Left cardiac atrium (tissue), 4 donors: ENCODE measurements at places on chromosomes 5 and 9. TPM values are rescaled to one million over a fixed set of nuclear protein-coding genes. Genes with fewer than 3 reads are reported as not detected.
A peak's percentile ranks its signal among the peaks of the same experiment; 100 is the strongest.

DNA sequence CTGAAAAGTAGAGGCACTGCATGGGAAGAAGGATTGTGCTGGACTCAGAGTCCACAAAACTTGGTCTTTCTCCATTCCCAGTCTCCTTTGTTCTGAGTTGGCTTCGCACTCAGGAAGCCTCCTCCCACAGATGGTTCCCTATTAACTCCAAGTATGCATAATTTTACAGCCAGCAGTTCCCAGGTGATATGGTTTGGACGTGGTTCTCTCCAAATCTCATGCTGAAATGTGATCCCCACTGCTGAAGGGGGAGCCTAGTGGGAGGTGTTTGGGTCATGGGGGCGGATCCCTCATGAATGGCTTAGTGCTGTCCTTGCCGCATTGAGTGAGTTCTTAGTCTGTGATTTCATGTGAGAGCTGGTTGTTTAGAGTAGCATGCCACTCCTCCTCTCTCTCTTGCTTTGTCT is 86.6 kb downstream of the FEM1C start:
- DNase-seq, result no peak

DNA sequence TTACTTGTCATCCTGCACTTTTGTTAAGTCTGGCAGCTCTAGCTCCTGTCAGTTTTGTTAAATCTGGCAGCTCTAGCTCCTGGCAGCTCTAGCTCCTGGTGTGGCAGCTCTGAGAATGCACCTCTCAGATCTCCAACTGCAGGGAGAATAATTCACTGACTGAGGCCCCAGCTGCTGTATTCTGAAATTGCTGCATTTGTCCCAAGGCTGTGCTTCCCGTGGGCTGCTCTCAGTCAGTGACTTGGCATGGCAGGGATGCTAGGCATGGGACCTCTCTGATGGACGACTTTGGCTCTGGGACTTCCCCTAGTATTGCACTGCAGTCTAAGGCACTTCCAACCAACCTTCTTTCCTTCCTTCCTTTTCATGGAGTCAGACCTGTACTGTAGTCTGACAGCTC is 475.7 kb downstream of the CCDC171 start:
- DNase-seq, result no peak

DNA sequence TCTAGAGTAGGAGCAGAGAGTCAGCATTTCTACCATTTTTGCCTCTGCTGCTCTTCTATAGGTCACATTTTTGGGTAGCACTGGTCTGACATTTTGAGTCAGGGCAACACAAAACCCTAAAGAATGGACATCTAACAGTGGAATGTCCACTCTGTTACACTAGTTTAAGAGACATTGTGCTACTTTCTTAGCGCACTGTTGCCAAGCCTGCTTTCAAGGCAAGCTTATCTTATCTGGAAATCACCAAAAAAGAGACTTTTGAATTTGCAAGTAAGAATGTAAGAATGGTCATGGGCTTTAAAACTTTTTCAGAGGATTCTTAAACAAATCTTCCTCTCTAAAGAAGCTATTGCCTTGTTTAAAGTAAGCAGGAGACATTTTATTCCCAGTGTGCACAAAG is 73.0 kb upstream of the STARD4 start:
- no peak for DNase-seq

DNA sequence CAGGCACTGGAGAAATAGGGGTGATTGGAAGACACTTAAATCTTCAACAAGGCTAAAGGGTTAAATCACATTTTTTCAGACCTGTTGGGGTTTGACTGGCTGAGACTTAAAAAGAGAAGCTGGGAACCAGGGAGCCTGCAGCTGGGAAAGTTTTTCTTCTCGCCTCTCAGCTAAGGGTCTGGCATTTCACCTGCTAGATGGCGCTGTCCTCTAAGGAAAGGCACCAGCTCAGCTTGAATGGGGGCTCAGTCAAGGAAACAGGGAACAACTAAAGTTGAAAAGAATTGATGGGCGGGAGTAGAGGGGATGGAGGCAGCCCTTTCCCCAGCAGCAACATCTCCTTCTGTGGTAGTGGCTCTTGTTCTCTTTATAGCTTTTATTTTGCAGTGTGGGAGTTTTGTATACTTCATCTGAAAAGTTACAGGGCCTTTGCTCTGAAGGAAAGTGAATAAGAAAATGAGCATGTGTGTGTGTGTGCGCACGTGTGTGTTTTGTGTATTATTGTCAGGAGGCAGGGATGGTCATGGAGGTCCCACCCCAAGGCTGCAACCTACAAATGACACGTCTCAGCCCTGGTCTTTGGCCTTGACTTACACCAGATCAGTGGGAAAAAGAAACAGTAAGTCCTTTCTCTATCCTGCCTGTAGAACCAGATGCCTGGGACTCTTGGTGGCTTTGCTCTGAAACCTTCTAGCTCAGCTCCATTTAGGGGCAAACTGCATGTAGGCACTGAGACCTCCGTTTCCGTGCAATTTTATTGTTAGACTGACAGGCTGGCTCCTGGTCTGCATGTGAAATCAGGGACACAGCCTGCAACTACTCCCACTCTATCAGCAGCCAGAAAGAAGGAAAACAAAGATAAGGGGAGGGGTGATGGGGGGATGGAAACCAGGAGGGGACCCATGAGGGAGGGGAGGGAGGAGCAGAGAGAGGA is 316.2 kb upstream of the CLINT1 start:
- peak; percentile 73 for DNase-seq

Gene IRX2
- total RNA-seq, result 0.27 TPM

- DNase-seq, result no peak
Measured at GRCh38 chr5:115386657-115387056, 90.2 kb upstream of the CCDC112 start.

- DNase-seq, result no peak
Measured at GRCh38 chr5:29950416-29951145, 1242.9 kb upstream of the CDH6 start.

- no peak for DNase-seq
Measured at GRCh38 chr5:128436749-128437188, 101.3 kb downstream of the FBN2 start.

Gene PDE6A
- not detected for total RNA-seq

Gene MYO10
- total RNA-seq, result 3.8 TPM

GRCh38 chr9:78539188-78539587 is 242.3 kb downstream of the PSAT1 start:
- no peak for DNase-seq

Gene TTC1
- total RNA-seq, result 74.5 TPM

GRCh38 chr5:98365126-98365525 is 408.3 kb upstream of the RGMB start:
- DNase-seq, result no peak

- DNase-seq, result no peak
Measured at GRCh38 chr9:10148796-10149195, 464.0 kb downstream of the PTPRD start.

Gene S100Z
- not detected for total RNA-seq

GRCh38 chr5:178372142-178372571 is 139.6 kb upstream of the PHYKPL start:
- DNase-seq, result peak; percentile 46

Gene ARSK
- total RNA-seq, result 3.9 TPM

GRCh38 chr5:133222040-133222439 is 170.2 kb downstream of the HSPA4 start:
- no peak for DNase-seq

DNA sequence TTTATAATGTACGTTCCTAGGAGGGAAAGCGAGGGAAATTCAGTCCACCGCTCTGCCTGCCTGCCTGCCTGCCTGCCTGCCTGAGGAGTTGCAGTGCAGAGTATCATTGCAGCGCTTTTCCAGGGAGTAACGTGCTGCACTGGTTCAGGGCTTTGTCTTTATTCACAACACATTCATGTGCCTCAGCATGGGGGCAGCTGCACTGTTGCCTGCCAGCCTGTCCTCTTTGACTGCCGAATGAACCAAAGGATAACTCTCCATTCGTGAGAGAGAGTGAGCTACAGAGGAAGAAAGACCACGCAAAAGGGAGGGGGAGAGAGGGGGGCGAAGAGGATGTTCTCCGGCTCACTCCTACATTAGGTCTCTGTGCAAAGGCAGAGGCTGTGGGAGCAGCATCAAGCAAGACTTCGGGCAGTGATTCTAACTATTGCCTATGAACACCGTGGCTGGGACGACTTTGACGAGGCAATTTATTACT is 791.2 kb downstream of the MAT2B start:
- no peak for DNase-seq

GRCh38 chr5:151570512-151571269 is 20.4 kb downstream of the FAT2 start:
- DNase-seq, result no peak

DNA sequence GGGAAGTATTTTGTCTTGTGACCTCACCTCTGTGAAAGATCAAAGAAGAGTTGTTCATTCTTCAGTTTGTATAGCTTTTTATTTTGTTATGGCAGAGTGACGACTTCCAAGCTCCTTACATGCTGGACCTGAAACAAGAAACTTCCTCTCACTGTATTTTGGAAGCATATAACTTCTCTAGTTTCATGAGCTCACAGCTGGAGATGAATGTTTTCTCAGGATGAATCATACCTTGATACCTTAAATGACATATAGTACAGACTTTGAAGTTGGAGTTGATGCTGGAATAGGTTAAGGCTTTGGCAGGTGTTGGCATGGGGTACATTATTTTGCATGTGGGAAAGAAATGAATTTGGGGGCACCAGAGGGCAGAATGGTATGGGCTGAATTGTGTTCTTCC is 112.5 kb downstream of the SLC25A46 start:
- no peak for DNase-seq

DNA sequence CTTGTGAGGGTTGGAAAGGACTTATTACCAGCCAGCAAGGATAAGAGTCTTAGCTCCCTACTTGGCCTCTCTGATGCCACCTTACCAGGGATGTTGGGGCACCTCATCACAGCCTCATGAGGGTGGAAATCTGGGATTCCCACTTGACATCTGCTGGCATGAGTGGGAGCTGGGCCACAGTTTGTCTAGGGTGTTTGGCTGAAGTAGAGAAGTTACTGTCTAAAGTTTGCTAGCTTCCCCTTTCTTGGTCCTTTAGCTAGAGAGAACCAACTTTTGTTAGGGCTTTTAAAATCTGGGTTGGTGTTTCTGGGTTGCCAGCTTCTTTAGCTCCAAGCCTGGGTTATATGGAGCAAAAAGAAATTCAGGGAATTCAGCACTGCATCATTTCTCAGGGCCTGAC is 57.5 kb upstream of the GNA14 start:
- no peak for DNase-seq

GRCh38 chr9:108333530-108333983 is 522.2 kb downstream of the ACTL7B start:
- no peak for DNase-seq

GRCh38 chr5:122882831-122883230 is 37.4 kb downstream of the SNX24 start:
- no peak for DNase-seq

Gene DEPDC1B
- not detected for total RNA-seq

DNA sequence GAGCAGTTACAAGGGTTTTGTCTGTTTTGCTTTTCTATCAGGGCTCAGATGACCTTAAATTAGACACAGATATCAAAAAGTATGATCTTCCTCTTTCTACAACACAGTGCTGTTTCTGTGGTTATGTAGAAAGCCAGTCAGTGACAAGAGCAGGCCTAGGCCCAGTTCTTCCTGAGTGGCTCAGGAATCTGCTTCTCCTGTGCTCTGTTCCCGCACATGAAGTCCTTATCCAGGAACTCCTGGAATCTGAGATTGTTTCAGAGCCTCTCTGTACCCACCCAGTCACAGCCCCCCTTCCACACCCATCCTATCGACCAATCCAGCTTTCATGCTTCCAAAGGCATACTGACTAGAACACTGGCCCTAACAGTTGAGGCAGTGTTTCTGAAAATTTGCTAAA is 40.4 kb upstream of the SMU1 start:
- no peak for DNase-seq

Gene ROPN1L
- 0.31 TPM for total RNA-seq

DNA sequence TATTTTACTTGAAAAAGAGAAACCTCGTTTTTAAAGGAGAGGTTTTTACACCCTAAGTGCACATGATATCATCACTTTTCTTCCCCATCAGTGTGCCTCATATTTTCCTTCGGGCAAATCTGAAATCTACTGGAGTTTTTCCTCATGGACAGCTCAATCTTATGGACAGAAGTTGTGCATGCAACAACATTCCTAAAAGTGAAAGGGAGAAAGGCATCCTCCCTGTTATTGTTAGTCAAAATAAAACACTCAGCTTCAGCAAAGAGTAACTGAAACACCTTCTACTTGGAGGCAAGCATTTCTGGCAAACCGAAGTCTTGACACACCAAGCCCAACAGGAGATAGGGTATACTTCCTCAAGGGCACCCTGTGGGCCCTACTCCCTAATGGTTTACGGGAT is 217.9 kb downstream of the BNC2 start:
- no peak for DNase-seq

- no peak for DNase-seq
Measured at GRCh38 chr9:75146229-75146628, 57.9 kb downstream of the OSTF1 start.

DNA sequence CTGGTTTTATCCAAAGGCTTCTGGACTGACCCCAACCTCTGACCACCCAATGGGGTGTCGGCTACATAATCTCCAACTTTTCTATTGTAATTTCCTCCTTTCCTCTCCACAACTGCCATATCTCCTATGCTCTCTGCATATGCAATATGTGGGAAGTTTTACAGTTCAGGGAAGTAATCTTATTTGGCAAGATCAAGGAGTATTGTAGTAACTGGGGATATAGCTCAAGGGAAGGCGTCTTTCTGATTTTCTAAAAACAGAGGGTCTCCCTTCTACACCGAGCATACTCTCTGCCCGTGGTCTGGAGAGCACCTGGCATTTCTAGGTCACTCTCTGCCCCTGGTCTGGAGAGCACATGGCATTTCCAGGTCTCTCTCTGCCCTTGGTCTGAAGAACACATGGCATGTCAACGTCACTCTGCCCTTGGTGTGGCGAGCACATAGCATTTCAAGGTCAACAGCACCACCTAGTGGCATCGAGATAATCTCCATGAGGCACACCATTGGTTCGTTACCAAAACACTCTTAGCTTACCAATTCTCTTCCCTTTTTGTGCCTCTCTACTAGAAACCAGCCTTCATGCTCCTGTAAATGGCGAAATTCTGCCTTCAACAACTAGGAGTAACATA is 616.4 kb upstream of the NUDT12 start:
- DNase-seq, result peak; percentile 29

DNA sequence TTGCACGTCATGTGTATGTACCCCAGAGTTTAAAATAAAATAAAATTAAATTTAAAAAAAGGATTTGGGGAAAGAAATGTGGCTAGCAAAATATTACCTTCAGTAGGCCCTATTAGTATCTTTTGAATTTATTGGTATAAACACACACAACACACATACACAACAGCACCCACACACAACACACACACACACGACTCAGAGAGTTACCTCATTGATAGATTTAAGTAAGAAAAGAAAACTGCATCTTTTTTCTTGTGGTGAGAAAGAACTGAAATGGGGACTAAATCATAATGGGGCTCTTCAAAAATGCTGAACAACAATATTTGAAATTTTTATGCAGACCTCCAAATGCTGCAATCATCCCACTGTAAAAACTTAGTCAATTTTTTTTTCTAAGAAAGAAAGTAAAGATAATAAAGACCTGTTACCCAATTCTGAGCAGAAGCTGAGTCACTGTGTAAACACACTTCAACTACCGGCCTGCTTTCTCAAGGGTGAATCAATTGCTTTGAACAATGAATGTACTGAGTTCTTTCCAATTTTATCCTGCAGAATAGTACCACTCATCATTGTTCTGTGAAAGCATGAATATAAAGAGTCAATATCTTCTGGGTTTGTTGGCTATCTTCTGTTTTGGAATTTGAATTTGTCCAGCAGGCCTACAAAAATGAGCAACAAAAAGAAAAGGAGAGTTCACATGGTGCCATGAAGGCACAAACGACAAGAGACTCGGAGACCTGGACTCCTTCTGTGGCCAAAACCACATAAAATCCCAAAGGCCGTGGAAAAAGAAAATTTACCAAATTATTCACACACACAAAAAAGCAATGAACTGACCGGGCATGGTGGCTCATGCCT is 57.9 kb upstream of the CCNG1 start:
- no peak for DNase-seq
